ENCODE measurements at places on chromosomes 16 and 17.
A peak's percentile ranks its signal among the peaks of the same experiment; 100 is the strongest.

DNA sequence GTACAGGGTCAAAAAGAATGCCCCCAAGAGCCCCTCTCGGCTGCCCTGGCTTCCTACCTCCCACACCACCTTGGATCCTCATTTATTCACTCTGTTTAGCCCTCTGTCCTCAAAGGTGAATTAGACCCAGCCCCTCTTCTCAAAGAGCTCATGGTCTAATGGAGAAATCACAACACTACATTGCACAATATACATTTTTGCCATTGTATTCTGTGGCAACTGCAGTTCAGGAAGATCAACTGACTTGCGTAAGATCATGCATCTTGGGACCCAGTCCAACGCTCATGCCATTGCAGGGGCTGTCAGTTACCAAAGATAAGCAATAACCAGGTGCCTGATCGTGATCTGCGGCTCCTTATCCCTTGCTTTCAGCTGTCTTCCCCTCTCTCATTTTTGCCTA, 1.4 kb downstream of the KRT38 start:
- H3K27ac ChIP-seq, result no peak overlapping the region

GRCh38 chr17:75067856-75068255, 19.9 kb upstream of the SLC16A5 start:
- H3K27ac ChIP-seq, result no peak overlapping the region
- H3K4me3 ChIP-seq, result no peak overlapping the region
- H3K36me3 ChIP-seq, result peaks cover 6% of the 10 kb centered on the region
- H3K4me1 ChIP-seq, result peaks cover 7% of the 10 kb centered on the region

DNA sequence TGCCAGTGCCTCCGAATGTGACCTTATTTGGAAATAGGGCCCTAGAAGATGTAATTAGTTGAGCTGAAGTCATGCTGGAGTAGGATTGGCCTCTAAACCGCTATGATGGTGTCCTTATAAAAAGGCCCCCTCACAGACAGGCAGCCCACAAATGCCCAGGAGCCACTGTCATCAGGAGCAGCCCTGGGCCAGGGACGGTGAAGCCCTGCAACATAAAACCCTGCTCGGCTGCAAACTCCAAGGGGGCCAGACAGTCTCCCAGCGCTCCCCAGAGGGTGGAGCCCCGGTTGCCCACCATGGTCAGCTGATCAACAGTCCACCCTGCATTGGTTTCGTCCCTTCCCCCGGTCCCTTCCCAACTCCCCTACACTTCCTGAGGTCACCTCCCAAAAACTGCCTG, 351.7 kb downstream of the FOXL1 start:
- H3K27me3 ChIP-seq, result no peaks in the 10 kb centered on the region
- DNase-seq, result no peak
- H3K4me3 ChIP-seq, result no peak overlapping the region
- H3K27ac ChIP-seq, result peak overlapping the region; percentile 88

- peaks cover 6% of the 10 kb centered on the region for H3K4me1 ChIP-seq
- no peaks in the 10 kb centered on the region for H3K27me3 ChIP-seq
- no peak overlapping the region for H3K4me3 ChIP-seq
- H3K36me3 ChIP-seq, result peaks cover 22% of the 10 kb centered on the region
- H3K27ac ChIP-seq, result no peak overlapping the region
These were observed 16.2 kb downstream of the CDC27 start for GRCh38 chr17:47172696-47173565.

- peaks cover 42% of the 10 kb centered on the region for H3K4me1 ChIP-seq
- no peak for DNase-seq
- H3K4me3 ChIP-seq, result peak overlapping the region; percentile 52
- peaks cover 2% of the 10 kb centered on the region for H3K27me3 ChIP-seq
- no peaks in the 10 kb centered on the region for H3K36me3 ChIP-seq
These were observed 722 bp upstream of the TIMP2 start for GRCh38 chr17:78925662-78926555.

GRCh38 chr17:27236717-27237315, 57.1 kb upstream of the WSB1 start:
- H3K27ac ChIP-seq, result no peak overlapping the region
- no peaks in the 10 kb centered on the region for H3K36me3 ChIP-seq
- H3K4me1 ChIP-seq, result peaks cover 12% of the 10 kb centered on the region
- H3K4me3 ChIP-seq, result no peak overlapping the region
- no peak for DNase-seq
- H3K27me3 ChIP-seq, result no peaks in the 10 kb centered on the region

GRCh38 chr16:82855471-82855870, 228.7 kb downstream of the CDH13 start:
- no peaks in the 10 kb centered on the region for H3K4me1 ChIP-seq
- H3K27me3 ChIP-seq, result no peaks in the 10 kb centered on the region
- no peak overlapping the region for H3K4me3 ChIP-seq
- H3K36me3 ChIP-seq, result no peaks in the 10 kb centered on the region
- no peak for DNase-seq

DNA sequence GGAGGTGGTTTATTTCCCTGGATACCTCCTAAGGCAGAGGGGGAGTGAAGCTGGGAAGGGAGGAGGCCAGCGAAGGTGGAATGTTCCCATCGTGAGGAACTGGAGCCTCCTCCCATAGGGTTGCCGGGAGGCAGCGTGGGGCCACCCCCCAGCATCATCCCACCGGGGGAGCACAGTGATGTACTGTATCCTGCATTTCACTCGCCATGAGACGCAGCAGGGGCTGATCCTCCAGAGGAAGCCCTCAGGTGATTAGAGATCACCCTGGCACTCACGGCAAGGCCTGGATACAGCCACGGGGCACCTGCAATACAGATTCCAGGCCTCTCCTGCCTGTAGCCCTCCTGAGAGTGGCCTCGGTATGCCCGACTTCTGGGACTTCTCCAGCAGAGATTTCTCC, 25.5 kb upstream of the BEAN1 start:
- no peaks in the 10 kb centered on the region for H3K36me3 ChIP-seq
- no peak overlapping the region for H3K4me3 ChIP-seq
- no peak for DNase-seq
- H3K27ac ChIP-seq, result peak overlapping the region; percentile 82
- peaks cover 6% of the 10 kb centered on the region for H3K27me3 ChIP-seq

DNA sequence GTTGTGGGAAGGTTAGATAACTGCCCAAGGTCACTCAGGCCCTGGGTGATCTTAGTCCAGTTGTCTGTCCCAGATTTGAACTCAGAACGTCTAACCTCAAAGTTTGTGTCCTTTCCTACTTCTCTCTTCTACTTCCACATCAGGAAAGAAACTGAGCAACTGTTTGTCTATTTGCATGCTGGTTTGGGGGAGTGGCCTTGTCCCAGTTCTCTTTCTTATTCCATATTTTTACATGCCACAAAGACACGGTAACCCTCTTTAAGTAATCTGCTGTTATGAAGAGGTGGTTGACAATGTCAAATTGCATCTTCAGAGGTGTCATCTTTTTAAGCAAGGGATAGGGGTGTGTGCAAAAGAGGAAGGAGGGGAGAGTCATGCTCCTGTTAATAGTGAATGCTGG, 432.5 kb downstream of the HS3ST3B1 start:
- no peaks in the 10 kb centered on the region for H3K27me3 ChIP-seq
- no peaks in the 10 kb centered on the region for H3K36me3 ChIP-seq

- H3K36me3 ChIP-seq, result no peaks in the 10 kb centered on the region
- no peak overlapping the region for H3K4me3 ChIP-seq
- peak overlapping the region; percentile 88 for H3K27ac ChIP-seq
These were observed 7.3 kb downstream of the CDH13 start for GRCh38 chr16:82633964-82634600.

- H3K36me3 ChIP-seq, result peaks cover 14% of the 10 kb centered on the region
- DNase-seq, result no peak
- peaks cover 49% of the 10 kb centered on the region for H3K4me1 ChIP-seq
These were observed 59.8 kb downstream of the NEUROD2 start for GRCh38 chr17:39547713-39548478.

DNA sequence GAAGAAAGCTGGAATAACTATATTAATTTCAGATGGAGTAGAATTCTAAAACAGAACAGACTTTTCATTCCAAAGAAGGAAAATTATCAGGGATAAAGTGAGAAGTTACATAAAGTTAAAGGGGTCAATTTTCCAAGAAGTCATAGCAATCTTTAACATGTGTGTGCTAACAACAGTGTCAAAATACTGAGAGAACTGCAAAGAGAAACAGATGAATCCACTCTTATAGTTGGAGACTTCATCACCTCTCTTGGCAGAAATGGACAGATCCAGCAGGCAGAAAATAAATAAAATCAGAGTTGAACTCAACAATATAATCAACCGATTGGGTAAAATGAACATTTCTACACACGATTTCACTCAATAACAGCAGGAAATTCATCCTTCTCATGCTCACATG, 5.4 kb downstream of the ABCA9 start:
- H3K27ac ChIP-seq, result no peak overlapping the region
- H3K36me3 ChIP-seq, result no peaks in the 10 kb centered on the region
- no peaks in the 10 kb centered on the region for H3K27me3 ChIP-seq
- DNase-seq, result no peak
- peaks cover 22% of the 10 kb centered on the region for H3K4me1 ChIP-seq

DNA sequence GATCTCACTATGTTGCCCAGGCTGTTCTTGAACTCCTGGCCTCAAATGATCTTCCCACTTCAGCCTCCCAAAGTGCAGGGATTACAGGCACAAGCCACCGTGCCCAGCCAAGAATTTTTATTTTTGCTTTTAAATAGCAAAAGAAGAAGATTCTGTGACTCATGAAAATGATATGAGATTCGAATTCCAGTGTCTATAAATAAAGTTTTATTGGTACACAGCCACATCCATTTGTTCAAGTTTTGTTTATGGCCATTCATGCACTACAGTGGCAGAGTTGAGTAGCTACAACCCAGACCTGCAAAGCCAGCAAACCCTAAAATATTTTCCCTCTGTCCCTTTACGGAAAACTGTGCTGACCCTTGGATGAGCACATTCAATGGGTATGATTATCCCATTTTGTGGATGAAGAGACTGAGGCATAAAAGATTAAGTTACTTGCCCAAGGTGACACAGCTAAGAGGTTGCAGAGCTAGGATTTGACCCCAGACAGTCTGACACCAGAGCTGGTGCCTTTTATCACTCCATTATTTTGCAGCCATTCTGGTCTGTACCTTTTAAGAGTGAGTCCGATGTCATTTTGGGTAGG, 34.2 kb downstream of the SCNN1G start:
- no peaks in the 10 kb centered on the region for H3K36me3 ChIP-seq
- no peak overlapping the region for H3K27ac ChIP-seq
- no peaks in the 10 kb centered on the region for H3K4me1 ChIP-seq
- peaks cover 6% of the 10 kb centered on the region for H3K27me3 ChIP-seq

DNA sequence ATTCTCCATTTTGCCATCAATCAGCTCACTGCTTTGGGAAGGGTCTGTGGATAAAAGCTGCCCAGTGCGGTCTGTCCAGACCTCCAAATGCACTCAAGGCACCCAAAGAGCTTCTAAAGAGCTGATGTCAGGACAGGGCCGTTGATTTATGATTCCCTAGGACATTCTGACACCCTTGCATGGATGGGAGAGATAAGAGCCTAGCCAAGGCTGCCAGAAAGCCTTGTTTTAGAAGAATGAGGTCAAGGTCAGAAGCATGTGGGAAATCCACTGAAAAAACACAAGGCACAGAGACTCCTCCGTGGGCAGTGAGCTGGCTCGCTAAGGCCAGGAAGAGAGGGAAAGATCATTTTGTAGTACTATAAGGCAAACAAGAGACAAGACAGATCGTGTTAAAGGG, 214.0 kb downstream of the CDH11 start:
- H3K27me3 ChIP-seq, result no peaks in the 10 kb centered on the region
- no peak for DNase-seq
- peak overlapping the region; percentile 55 for H3K27ac ChIP-seq
- peaks cover 34% of the 10 kb centered on the region for H3K4me1 ChIP-seq
- H3K4me3 ChIP-seq, result no peak overlapping the region

- no peak overlapping the region for H3K27ac ChIP-seq
- H3K36me3 ChIP-seq, result no peaks in the 10 kb centered on the region
- no peak for DNase-seq
- peaks cover 27% of the 10 kb centered on the region for H3K27me3 ChIP-seq
- peaks cover 5% of the 10 kb centered on the region for H3K4me1 ChIP-seq
- H3K4me3 ChIP-seq, result no peak overlapping the region
These were observed 229.9 kb upstream of the SDK2 start for GRCh38 chr17:73874008-73874720.

- no peak overlapping the region for H3K4me3 ChIP-seq
- peak; percentile 15 for DNase-seq
- no peak overlapping the region for H3K27ac ChIP-seq
These were observed 27.0 kb downstream of the RSL1D1 start for GRCh38 chr16:11824362-11824761.

GRCh38 chr17:44901411-44901921, 2.2 kb upstream of the EFTUD2 start:
- no peak overlapping the region for H3K4me3 ChIP-seq
- peak overlapping the region; percentile 69 for H3K27ac ChIP-seq
- H3K27me3 ChIP-seq, result no peaks in the 10 kb centered on the region
- no peaks in the 10 kb centered on the region for H3K36me3 ChIP-seq

DNA sequence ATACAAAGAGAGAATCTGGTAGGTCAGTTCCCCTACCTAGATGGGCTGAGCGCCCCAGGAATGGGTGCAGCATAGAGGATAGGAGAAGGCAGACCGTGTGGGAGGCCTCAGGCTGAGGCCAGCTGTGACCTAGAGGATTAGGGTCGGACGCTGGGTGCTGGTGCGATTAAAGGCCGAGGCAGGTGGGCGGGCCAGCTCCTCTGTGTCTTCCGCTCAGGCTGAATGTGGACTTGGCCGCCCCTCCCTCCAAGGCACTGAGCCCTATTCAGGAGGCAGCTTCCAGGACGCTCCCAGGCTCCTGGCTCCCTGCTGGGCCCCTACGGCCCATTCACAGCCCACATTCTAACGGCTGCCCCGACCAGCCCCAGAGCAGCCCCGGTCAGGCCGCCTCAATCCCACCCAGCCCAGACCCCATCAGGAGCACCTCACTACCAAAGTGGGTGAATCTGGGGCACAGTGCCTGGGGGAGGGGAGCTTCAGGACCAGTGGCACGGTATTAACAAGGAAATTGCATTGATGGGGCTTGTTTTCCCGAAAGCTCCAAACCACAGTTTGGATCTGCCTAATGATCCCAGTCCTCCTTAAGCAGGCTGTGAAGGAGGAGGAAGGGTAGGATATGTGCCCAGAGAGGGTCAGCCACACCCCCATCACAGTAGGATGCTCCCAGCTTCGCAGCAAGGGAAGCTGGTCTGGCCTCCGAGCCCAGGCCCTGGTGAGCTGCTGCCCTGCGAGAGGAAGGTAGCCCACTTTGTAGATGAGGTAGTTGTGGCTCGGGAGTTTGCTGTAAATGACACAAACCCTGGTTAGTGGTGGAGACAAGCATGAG, 14.5 kb downstream of the RHBDL3 start:
- H3K36me3 ChIP-seq, result no peaks in the 10 kb centered on the region
- DNase-seq, result no peak
- peaks cover 13% of the 10 kb centered on the region for H3K4me1 ChIP-seq
- no peak overlapping the region for H3K27ac ChIP-seq

- H3K27ac ChIP-seq, result no peak overlapping the region
- H3K4me3 ChIP-seq, result no peak overlapping the region
- no peaks in the 10 kb centered on the region for H3K27me3 ChIP-seq
- H3K36me3 ChIP-seq, result no peaks in the 10 kb centered on the region
- no peak for DNase-seq
- no peaks in the 10 kb centered on the region for H3K4me1 ChIP-seq
These were observed 175.6 kb downstream of the PCTP start for GRCh38 chr17:55926276-55926990.

DNA sequence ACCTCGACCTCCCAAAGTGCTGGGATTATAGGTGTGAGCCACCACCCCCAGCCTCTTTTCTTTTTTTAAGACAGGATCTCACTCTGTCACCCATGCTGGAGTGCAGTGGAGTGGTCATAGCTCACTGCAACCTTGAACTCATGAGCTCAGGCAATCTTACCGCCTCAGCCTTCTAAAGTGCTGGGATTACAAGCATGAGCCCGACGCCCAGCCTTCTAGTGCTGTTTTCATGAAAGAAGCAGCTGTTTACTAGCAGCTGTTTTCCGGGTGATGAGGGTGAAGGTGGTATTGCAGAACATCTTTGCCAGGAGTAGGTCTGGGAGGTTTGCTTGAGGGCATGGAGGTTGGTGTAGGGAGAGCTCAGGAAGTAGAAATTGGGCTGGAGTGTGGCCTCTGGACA, 2.0 kb downstream of the ADCY7 start:
- no peak for DNase-seq
- H3K27me3 ChIP-seq, result no peaks in the 10 kb centered on the region
- no peak overlapping the region for H3K27ac ChIP-seq
- H3K4me3 ChIP-seq, result no peak overlapping the region
